ENCODE measurements at places on chromosomes 11 and 22. TPM values are rescaled to one million over a fixed set of nuclear protein-coding genes. Genes with fewer than 3 reads are reported as not detected.

- no peak overlapping the region for H3K4me3 ChIP-seq
- peak; percentile 69 for DNase-seq
- no peak overlapping the region for H3K27ac ChIP-seq
- H3K4me1 ChIP-seq = peaks cover 2% of the 10 kb centered on the region
- peaks cover 12% of the 10 kb centered on the region for H3K36me3 ChIP-seq
These were observed 13.6 kb upstream of the OR51S1 start for GRCh38 chr11:4862447-4863236.

- H3K4me3 ChIP-seq = no peak overlapping the region
- H3K36me3 ChIP-seq = peaks cover 23% of the 10 kb centered on the region
- no peak for DNase-seq
- H3K4me1 ChIP-seq = 0 out of 2 replicates have a peak, but pooled peaks cover 2% of the 10 kb centered on the region
- H3K27me3 ChIP-seq = peaks cover 12% of the 10 kb centered on the region
These were observed 4.2 kb upstream of the MTA2 start for GRCh38 chr11:62605902-62606301.

DNA sequence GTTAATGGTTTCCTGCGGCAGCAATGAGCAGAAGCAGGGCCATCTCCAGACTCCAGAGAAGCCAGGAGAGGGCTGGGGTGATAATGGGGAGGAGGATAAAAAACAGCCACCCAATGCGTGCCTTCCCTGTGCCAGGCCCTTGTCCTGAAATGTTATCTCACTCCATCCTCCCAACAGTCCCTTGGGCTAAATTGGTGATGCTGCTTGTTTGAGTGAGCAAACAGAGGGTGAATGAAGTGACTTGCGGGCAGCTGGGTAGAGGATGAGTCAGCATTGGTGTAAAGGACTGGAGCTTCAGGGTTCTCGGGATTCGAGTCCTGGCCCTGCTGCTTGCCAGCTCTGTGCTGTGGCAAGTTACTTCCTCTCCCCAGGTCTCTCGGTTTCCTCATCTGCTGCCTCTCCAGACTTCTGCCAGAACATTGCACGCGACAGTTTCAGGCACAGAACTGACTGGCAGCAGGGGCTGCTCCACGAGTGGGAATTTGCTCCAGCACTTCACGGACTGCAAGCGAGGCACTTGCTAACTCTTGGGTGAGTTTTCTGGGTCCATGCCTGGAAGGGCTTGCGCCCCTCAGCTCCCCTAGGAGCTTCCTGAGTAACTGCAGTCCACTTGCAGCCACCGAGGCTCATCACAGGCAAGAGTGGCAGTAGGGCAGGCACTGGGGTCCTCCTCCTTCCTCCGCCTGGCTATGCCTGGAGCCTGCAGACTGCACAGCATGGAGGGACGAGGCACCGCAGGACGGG is at the start of gene P2RY6:
TSS of gene P2RY6 (plus strand) at position 403 of the 744 bp plus-strand sequence. CDS start 24,181 bp downstream, outside the sequence.
- peak; percentile 44 for DNase-seq
- no peaks in the 10 kb centered on the region for H3K27me3 ChIP-seq
- H3K36me3 ChIP-seq = no peaks in the 10 kb centered on the region
- no peak within 1 kb of the TSS for H3K27ac ChIP-seq
- no peak within 1 kb of the TSS for H3K4me3 ChIP-seq

GRCh38 chr11:15907806-15908205 is 448.5 kb downstream of the SOX6 start:
- H3K4me3 ChIP-seq = no peak overlapping the region
- no peak overlapping the region for H3K27ac ChIP-seq
- H3K4me1 ChIP-seq = no peaks in the 10 kb centered on the region
- no peaks in the 10 kb centered on the region for H3K36me3 ChIP-seq
- no peaks in the 10 kb centered on the region for H3K27me3 ChIP-seq

- DNase-seq = no peak
- no peak overlapping the region for H3K4me3 ChIP-seq
- H3K36me3 ChIP-seq = peaks cover 6% of the 10 kb centered on the region
- H3K27ac ChIP-seq = no peak overlapping the region
- H3K27me3 ChIP-seq = no peaks in the 10 kb centered on the region
- H3K4me1 ChIP-seq = no peaks in the 10 kb centered on the region
These were observed 2.9 kb downstream of the SERPIND1 start for GRCh38 chr22:20776624-20777405.

GRCh38 chr11:117882311-117882905 is 6.0 kb upstream of the FXYD6 start:
- no peak overlapping the region for H3K27ac ChIP-seq
- no peak overlapping the region for H3K4me3 ChIP-seq
- H3K27me3 ChIP-seq = no peaks in the 10 kb centered on the region
- no peak for DNase-seq

GRCh38 chr22:30829901-30830550 is 135.4 kb downstream of the OSBP2 start:
- no peak overlapping the region for H3K27ac ChIP-seq
- no peaks in the 10 kb centered on the region for H3K27me3 ChIP-seq
- no peaks in the 10 kb centered on the region for H3K36me3 ChIP-seq
- H3K4me3 ChIP-seq = no peak overlapping the region

DNA sequence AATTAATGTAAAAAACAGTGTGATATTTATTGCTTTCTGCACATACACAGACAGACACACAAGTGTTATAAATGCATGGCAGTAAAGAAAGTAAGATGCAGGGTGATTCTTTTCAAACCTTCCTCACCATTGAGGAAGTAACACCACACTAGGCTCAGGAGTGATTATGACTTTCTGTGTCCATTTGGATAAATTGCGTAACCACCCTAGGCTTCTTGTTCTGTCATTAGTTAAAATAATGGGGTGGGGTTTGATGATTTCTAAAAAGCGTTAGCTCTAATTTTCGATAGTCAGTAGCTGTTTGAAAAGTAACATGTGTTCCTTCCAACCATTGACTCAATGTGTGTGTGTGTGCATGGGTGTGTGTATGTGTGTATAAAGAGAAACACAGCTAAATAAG is 1080.2 kb downstream of the NTM start:
- H3K4me3 ChIP-seq = no peak overlapping the region
- DNase-seq = no peak
- no peaks in the 10 kb centered on the region for H3K36me3 ChIP-seq

- no peak for DNase-seq
These were observed 66.5 kb upstream of the LIN7C start for GRCh38 chr11:27573024-27573423.

- no peak overlapping the region for H3K27ac ChIP-seq
- no peaks in the 10 kb centered on the region for H3K36me3 ChIP-seq
- no peaks in the 10 kb centered on the region for H3K27me3 ChIP-seq
- H3K4me3 ChIP-seq = no peak overlapping the region
- H3K4me1 ChIP-seq = no peaks in the 10 kb centered on the region
These were observed 569.9 kb downstream of the BUD13 start for GRCh38 chr11:116202922-116203321.

GRCh38 chr11:14054116-14055107 is 91.9 kb downstream of the SPON1 start:
- H3K36me3 ChIP-seq = no peaks in the 10 kb centered on the region
- H3K27ac ChIP-seq = no peak overlapping the region
- no peaks in the 10 kb centered on the region for H3K27me3 ChIP-seq

DNA sequence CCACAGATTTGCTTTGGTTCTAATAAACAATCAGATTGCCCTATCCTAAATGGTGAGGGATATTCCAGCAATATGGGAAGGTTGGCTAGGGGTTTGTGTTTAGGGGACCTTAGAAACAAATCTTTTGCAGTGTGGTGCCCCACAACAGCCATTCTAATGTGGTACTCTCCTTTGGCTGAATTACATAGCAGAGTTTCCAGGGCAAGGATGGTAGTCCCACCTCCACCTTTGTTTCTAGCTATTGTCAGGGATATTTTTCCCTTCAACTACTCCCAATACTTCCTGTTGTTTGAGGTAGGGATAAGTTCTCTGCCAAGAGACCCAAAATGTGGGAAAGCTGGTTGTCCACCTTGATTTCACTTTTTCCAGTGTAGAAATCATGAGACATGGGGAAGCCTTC is 494.7 kb upstream of the CHORDC1 start:
- H3K4me1 ChIP-seq = peaks cover 2% of the 10 kb centered on the region
- H3K4me3 ChIP-seq = no peak overlapping the region
- no peak overlapping the region for H3K27ac ChIP-seq

DNA sequence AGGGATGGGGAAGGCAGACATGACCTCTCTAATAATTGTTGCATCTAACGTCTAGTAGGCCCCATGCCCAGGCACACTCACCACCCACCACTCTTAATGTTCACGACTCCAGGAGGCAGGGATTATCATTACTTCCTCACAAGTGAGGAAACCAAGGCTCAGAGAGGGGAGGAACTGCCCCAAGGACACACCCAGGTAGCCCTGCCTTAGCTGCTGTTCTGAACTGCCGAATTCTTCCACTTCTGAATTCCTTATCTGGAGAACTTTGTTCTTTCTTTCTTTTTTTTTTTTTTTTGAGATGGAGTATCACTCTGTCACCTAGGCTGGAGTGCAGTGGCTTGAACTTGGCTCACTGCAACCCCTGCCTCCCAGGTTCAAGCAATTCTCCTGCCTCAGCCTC is 16.7 kb downstream of the SLCO2B1 start:
- H3K4me1 ChIP-seq = no peaks in the 10 kb centered on the region
- no peaks in the 10 kb centered on the region for H3K27me3 ChIP-seq
- H3K27ac ChIP-seq = no peak overlapping the region
- no peak for DNase-seq

LRRC74B gene
- total RNA-seq = not detected

MDK gene
- total RNA-seq = 407 TPM

NCAM1 gene
- total RNA-seq = 2.2 TPM

KLHL35 gene
- 0.72 TPM for total RNA-seq

SCGB1A1 gene
- not detected for total RNA-seq

NFAM1 gene
- 0.68 TPM for total RNA-seq

APOL1 gene
- 0.13 TPM for total RNA-seq

KRTAP5-8 gene
- total RNA-seq = not detected

DUSP8 gene
- total RNA-seq = 3.2 TPM

All from H9 (cell line).